A549 treated with ZK216348 at 1 μM for 4 hours (cell line): ENCODE measurements at places on chromosomes 2 and 18. TPM values are rescaled to one million over a fixed set of nuclear protein-coding genes. Genes with fewer than 3 reads are reported as not detected.

SNTG2 gene
- not detected in 5 replicates for total RNA-seq

CDK5R2 gene
- total RNA-seq: 2.3 to 4.7 TPM (median 3.8 TPM) in 5 replicates

HK2 gene
- total RNA-seq: 0.76 to 1.3 TPM (median 1.1 TPM) in 5 replicates

GPR55 gene
- total RNA-seq: not detected in 5 replicates

RBM44 gene
- 0.13 to 0.66 TPM (median 0.29 TPM) in 5 replicates for total RNA-seq
